Type B pancreatic cell (in vitro differentiated cells): ENCODE measurements at places on chromosomes 12 and 14.

DNA sequence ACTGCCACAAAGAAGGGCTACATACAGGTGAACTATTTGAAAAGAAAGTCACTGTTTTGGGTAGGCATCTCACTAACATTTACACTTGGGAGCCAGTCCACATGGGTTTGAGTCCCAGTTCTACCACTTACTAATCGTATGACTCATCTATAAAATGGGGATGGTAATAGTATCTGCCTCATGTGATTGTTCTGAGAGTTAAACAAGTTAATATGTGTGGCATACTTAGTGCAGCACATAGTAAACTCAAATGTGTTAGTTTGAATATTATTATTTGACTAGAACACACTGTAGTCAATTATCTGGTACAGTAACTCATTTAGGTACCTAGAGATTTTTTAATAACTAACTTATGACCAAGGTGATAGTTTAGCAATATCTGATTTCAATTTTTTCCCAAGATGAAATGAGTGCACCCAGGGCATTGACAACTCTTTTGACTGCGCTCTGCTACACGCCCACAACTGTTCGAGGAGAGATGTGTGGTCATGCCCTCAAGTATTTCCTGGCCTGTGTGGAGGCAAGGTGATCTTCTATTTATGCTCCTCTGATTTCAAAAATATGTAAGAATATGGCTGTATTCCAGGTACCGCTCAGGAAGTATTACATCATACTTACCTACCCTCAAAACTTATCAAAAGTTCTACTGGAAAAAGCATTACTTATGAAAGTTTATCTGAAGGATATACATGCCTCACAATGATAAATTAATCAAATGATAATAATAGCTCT lies 210.6 kb upstream of the EGLN3 start:
- no peak for DNase-seq

DNA sequence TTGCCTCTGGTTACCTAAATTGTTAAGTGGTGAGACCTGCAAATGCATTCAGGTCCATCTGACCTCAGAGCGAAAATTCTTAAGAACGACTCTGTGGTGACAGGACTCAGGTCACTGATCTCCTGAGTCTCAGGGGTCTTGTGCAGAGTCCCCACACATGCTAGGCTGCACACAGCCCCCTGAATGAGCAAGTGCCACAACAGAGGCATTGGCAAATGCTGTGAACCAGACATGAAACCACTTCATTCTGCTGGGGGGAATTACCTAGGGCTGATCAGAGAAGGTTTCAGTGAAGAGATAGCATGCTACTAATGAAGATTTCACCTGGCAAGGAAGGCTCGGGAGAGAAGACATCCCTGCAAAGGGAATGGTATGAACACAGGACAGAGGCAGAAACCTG lies 281.6 kb downstream of the ITPR2 start:
- DNase-seq: no peak

GRCh38 chr12:102426599-102427542 lies 53.5 kb downstream of the IGF1 start:
- DNase-seq: no peak

GRCh38 chr14:49895480-49895879 lies 2.6 kb downstream of the ARF6 start:
- no peak for DNase-seq

DNA sequence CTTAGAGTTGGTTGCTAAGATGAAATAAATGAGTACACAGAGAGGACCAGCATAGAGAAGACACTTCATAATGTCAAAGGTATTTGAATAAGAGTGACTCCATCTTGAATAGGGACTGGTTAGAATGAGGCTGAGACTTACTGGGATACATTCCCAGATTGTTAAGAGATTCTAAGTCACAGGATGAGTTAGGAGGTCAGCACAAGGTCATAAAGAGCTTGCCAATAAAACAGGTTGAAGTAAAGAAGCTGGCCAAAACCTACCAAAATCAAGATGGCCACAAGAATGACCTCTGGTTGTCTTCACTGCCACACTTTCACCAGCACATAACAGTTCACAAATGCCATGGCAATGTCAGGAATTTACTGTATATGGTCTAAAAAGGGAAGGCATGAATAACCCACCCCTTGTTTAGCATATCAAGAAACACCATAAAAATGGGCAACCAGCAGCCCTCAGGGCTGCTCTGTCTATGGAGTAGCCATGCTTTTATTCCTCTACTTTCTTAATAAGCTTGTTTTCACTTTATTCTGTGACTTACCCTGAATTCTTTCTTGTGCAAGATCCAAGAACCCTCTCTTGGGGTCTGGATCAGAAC lies 8.3 kb upstream of the SERPINA1 start:
- no peak for DNase-seq

- DNase-seq: no peak
Observed at GRCh38 chr12:5307065-5307464, 124.8 kb upstream of the NTF3 start.

- no peak for DNase-seq
Observed at GRCh38 chr12:112977641-112978040, 678 bp upstream of the OAS2 start.

GRCh38 chr12:109738878-109739665 lies 25.4 kb downstream of the FAM222A start:
- DNase-seq: no peak

DNA sequence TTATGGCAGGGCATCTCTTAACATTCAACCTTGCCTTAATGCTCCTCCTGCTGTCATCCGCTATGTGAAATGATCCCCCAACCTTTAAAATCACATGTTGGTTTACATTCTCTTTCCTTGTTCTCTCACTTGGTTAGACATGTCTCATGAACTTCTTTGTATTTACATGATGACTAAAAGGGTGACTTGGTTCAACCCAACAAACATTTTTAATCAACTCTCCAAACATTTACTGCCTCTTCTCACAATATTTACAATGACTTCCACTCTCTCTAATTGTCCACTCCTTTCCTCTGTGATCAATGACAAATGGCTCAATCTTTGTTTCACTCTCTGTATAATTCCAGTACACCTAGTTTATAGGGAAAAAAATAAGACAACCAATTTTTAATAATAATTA lies 506.1 kb downstream of the NELL2 start:
- no peak for DNase-seq
